CD8-positive, alpha-beta T cell (primary cell): ENCODE measurements at places on chromosomes 3 and 15.

DNA sequence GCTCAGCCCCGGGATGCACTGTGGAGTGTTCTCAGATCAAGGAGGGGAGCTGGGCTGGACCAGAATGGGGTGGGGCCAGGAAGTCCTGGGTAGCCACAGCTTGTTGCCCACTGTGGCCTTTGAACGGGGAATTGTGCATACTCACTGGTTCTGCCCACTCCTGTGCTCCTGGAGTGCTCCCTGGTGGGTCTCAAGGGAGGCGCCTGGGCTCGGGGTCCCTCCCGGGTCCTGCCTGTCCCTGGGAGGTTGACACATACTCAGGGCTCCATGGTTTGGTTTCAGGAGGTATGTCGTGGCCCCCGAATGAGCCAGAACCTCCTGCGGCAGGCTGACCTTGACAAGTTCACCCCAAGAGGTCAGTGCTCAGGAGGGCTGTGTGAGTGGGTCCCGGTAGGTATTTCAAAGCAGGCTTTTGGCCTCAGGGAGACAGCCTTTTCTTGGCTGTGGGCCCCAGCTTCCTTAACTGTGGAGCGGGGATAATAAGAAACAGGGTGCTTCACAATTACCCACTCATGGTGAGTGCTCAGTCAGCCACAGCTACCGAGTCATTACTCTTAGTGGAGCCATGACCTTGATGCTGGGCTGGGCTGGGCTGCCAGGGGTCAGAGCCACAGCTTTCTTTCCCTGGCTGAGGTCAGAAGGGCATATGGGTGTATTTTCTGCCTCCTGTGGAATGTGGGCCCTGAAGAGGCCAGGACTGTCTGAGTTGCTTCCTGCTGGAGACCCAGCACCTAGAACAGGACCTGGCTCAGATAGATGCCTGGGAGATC, 7.6 kb downstream of the DNAH1 start:
- no peak for DNase-seq

GRCh38 chr3:138944929-138945708, 1.8 kb downstream of the FOXL2 start:
- DNase-seq = no peak

- DNase-seq = no peak
These were observed 79.9 kb downstream of the GTPBP8 start for GRCh38 chr3:113070681-113071113.

GRCh38 chr15:71278989-71279756, 163.9 kb downstream of the THSD4 start:
- DNase-seq = no peak

DNA sequence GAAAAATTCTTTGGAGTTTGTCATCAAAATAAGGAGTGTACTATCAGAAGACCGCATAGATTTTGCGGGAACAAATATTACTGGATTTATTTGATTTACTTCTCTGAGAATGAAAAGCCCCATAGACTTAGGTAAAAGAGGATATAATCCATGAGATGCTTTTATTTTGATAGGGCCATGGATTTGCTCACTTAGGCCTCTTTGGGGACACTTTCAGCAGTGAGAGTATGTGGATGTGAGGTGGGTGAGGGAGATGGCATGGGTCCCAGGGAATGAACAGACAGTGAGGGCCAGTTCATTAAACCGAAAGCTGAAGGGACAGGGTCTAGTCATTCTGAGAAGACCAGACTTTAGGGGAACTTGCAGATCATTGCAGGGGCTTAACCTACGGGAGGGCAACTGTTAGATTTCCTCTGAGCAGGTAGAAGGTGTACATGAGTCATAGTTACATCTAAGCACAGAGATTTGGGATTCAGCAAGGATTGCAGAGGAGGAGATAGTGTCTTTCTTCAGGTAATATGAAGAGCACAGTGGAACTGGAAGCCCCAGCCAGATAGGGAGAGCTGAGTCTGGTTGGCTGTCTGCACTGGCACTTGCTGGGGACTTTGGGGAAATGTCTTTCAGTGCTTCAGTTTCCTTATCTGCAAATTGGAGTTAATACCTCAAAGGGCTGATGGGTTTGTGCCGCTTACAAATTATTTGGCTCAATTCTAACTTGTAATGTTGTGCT, 30.8 kb downstream of the SH3GL3 start:
- DNase-seq = no peak

GRCh38 chr15:77001351-77001750, 6.4 kb downstream of the PSTPIP1 start:
- DNase-seq = no peak

- no peak for DNase-seq
These were observed 3.6 kb downstream of the VGLL4 start for GRCh38 chr3:11640009-11640673.

GRCh38 chr15:101092156-101092866, 159.5 kb downstream of the CHSY1 start:
- no peak for DNase-seq

GRCh38 chr15:93050648-93051047, 38.4 kb downstream of the RGMA start:
- no peak for DNase-seq

DNA sequence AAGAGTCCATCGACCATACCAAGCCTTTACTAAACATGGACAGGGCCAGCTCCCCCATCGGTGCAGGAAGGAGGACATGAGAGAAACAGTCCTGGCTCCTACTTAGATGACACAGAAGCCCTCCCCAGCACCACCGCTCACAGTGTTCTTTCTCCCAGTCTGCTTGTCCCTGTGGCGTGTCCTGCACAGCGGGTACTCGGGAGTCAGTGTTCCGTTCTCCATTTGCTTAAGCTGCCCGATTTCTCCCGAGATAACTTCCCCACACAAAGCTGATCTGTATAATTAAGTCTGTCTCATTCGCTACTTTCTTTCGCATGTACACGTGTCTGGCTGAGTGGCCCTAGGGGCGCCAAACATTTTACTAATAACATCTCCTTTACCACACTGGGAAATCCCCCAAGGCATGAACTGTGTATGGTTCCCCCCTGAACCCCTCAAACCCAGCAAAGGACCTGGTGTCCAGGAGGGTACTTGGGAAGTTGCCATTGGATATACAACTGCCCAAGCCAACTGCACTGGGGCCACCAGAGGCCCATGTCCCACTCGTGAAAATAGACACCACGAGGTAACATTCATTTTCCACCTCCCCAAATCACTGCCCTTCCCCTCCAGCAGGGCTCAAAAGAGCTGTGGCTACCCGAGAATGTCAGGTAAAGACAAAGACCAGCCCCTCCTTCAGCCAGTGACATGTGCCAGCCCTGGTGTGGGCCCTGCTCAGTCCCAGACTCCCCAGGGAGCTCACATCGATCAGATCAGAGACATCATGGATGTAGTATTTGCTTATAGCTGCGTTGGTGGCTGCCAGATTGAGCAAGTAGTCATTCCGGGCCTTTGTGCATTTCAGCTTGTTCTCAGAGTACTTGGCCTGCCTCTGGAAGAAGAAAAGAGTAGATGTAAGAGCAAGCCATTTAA, 96.5 kb upstream of the RAD18 start:
- DNase-seq = no peak

DNA sequence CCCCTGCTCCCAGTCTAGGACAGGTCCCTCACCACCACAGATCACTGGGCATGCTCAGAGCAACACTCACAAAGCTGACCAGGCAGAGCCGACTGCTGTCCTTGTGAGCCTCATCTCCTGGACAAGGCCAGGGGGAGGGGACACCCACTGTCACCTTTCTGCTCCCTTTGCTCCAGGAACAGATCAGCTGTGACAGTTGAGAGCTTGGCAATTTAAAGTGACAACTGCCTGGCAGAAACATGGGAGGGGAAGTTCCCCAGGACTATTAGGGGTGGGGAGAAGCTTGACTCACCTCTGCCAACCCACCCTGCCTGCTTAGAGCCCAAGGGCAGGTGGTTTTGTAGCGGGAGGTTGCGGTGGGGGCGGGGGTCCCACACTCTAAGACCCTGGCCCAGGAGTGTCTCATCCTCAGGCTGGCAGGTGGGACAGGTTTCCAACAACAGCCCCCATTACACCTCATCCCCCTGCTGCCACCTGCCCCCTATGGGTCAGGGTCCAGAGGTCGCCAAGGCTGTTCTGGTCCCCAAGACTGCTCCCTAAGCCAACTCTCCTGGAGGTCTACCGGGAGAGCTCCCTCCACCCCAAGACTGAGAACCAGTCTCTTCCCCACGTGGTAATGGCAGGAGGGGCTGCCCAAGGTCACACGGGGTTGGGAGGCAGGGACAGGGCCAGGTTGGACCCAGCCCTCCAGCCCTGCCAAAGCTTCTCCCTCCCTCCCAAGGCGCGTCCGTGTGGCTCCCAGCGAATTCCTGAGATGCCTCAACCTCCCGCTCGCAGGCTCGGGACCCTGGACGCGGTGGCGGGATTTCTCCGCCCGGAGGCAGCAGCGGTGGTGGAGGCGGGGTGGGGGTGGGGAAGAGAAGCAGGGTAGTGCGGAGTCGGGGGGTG, 80.4 kb downstream of the IQSEC1 start:
- DNase-seq = no peak

DNA sequence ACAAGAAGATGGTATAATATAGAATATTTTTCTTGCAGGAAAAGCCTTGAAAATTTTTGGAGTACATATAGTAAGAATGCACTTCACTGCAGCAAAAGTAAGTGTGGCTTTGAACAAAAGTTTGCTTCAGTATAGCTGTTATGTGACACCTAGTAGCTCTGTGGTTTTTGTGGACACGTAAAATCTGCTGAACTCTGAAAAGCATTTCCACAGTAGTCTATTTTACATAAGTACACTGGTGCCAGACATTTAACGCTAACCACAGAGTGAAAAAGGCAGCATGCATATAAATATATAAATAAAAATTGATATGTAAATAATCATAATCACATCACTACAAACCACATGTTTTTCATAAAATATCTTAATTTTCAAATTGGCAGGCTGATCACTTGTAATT, 39.8 kb downstream of the CGGBP1 start:
- DNase-seq = no peak

GRCh38 chr3:108251265-108251664, 29.0 kb upstream of the IFT57 start:
- DNase-seq = no peak

DNA sequence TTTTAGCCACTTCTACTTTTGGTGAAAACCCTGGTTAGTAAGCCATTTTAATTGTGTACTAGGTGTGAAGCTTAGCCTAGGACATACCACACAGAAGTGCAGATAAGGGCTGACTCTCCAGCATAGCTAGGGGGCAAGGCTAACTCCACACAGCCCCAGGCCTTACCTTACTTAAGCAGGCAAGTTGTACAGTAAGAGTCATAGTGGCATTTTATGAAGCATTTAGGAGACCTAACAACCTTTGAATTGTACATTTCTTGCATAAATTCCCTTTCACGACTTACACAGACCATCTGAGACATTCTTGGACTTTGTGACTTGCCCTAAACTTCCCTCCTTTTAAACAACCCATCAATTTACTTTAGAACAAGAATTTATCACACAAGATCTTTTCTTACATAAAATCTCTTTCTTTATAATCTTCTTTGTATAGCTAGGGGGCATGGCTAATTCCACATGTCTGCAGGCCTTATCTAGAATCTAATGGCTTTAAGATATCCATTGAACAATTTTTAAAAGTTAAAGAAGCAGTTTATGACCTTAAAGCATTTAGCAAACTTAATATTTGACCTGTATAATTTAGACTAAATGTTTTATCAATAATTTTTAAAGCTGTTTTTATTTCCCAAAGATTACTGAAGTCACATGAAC, 18.7 kb upstream of the SKIL start:
- DNase-seq = no peak

DNA sequence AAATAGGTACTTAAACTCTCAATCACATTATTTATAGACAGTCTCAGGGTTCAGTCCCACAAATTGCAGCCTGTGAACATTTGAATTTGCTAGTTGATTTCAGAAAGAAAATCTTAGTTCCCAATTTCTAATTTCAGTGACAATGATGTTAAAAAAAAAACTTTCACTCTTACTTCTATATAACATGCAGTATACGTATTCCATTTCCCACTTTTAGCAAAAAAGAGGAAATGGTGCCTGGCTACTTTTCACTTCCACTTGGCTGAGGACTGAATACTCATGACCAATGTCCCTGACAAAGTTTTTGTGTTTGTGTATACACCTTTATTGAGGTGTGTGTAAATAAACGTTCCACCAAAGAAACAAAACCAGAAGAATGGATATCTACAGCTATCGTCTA, 32.1 kb upstream of the XCR1 start:
- DNase-seq = no peak

- no peak for DNase-seq
These were observed 28.8 kb upstream of the SYNM start for GRCh38 chr15:99076109-99076508.

GRCh38 chr3:143298380-143298779, 178.8 kb downstream of the CHST2 start:
- DNase-seq = no peak

- no peak for DNase-seq
These were observed 57.4 kb upstream of the ZBTB20 start for GRCh38 chr3:115204475-115204874.

- DNase-seq = no peak
These were observed 78.1 kb downstream of the ZPLD1 start for GRCh38 chr3:102512734-102513504.

GRCh38 chr3:65196663-65197062, 508.9 kb upstream of the ADAMTS9 start:
- DNase-seq = no peak

GRCh38 chr3:49495023-49495422, 25.0 kb downstream of the DAG1 start:
- no peak for DNase-seq

GRCh38 chr3:12351145-12351544, 62.3 kb downstream of the PPARG start:
- DNase-seq = no peak

DNA sequence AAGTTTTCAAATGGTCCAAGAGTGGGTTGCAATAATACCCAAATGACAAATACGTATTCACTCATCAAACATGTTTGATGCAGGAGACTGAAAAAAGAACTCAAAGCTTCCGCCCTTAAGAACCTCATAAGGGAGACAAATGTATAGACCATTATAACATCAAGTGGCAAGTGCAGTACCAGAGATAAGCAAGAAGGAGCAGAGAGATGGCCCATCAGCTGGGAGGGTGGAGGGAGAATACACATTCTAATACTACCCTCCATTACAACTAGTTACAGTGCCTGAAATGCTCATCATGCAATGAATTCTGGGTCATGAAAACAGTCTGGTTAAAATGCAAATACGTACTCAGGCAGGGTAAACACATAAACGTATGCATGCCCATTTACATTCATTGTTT, 304.0 kb downstream of the SHQ1 start:
- no peak for DNase-seq

- no peak for DNase-seq
These were observed 107.1 kb downstream of the TMCO5A start for GRCh38 chr15:38041576-38041975.

DNA sequence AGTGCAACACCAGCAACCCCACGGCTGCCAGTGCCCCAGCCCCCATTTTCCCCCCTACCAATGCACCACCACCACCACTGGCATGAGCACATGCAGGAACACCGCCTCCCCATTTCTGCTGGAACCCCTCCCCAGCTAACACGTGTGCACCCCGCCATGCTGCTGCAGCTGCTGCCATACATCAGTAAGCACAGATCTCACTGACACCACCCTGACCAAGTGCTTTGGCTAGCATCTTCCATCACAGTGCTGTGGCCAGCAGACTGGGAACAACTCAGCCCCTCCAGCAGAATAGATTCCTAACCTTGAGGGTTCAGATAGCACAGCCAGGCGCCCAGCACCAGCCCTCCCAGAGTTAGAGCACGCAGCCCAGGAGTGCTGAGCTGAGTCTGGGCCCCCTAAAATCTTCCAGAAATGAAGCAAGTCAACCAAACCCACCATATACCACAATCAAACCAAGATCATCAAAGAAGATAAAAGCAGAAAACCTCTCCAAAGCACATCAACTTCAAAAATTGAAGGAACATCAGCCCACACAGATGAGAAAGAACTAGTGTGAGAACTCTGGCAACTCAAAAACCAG, 81.2 kb upstream of the CDV3 start:
- no peak for DNase-seq
